ENCODE measurements at places on chromosomes 1 and 21. TPM values are rescaled to one million over a fixed set of nuclear protein-coding genes. Genes with fewer than 3 reads are reported as not detected.

LDLRAD1 gene
- not detected for total RNA-seq

DNA sequence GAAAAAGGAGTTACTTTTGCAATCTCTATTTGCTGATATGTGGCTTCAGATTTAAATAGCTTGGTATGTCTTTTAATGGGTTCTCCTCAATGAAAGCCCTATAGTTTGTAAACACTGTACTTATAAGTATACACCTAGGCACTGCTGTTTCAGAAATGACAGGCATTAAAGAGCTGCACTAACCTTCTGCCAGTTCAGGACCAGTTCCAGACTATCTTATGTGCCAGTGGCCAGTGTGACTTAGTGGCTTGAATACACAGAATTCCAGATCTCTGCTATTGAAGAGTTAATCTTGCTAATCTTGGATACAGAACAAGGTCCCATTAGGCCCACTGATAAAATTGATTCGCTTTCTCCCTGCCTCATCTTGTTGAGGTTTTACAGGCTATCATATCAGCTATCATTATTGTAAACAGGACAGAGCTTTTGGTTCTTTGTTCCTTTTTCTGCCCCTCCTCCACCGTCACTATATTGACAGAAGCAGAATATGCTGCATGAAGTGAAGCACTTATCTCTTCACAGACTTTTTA, 337.5 kb downstream of the LRRIQ3 start:
- DNase-seq: no peak

DNA sequence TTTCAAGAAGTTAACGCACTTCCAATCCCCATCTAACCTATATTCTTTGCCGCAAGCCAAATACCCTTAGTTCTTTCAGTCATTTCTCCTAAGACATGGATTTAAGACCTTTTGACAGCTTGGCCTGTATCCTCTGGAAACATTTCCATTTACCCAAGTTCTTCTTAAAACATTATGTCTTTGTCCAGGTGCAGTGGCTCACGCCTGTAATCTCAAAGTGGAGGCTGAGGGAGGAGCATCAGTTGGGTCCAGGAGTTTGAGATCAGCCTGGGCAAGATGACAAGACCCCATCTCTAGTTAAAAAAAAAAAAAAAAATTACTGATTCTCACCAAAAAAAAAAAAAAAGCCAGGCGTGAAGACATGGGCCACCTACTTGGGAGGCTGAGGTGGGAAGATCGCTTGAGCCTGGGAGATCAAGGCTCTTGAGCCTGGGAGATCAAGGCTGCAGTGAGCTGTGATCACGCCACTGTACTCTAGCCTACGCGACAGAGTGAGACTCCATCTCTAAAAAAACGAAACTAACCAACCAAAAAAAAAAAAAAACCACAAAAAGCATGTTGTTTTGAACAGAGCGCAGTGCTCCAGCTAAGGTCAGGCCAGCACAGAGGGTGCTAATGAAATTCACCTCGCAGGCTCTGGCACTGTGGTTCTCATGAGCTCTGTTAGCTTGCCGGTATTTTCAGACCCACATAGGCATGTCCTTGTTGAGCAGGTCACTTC, 36.0 kb downstream of the NUAK2 start:
- DNase-seq: no peak

DNA sequence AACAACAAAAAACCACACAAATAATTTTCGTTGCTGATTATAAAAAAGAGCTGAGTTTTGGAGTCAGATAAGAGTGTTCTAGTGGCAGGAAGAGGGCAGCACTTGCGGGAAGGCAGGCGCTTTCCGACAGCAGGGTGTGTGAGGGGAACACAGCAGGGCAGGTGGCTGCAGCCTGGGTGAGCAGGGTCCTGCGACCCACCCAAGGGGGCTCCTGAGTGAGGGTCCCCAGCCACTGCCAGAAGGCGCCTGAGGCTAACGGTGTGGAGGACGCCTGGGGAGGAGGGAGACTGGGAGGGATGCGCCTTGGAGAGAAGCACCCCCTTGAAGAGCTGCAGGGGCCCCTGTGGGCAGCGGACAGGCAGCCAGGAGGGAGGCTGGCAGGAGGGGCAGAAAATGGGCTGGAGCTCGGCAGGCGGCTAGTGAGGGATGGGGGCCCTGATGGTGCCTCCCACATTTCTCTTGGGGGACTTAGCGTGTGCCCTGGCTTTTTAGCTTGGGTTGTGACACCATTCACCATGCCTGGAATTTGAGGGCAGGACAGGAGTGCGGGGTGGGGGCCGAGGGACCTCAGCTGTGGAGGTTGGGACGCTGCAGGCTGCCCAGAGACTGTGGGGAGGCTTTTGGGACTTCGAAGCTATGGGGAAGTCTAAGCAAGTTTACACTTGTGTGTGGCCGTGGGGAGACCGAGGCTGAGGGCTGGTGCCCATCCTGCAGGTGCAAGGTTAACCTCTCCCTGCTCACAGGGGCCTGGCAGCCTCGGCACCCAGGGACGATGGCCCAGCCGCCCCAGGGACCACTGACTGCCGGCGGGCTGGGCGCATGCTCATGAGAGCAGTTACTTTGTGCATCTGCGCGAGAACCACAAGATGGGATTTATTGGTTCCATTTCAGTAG, 111.4 kb downstream of the SIK1 start:
- peak; percentile 45 for DNase-seq

ATP1A4 gene
- not detected for total RNA-seq

NPL gene
- 6.1 TPM for total RNA-seq

YTHDF2 gene
- 37.9 TPM for total RNA-seq

CTSE gene
- total RNA-seq: not detected

- peak; percentile 85 for DNase-seq
Observed at GRCh38 chr1:21931171-21932093, 5.7 kb downstream of the HSPG2 start.

DNA sequence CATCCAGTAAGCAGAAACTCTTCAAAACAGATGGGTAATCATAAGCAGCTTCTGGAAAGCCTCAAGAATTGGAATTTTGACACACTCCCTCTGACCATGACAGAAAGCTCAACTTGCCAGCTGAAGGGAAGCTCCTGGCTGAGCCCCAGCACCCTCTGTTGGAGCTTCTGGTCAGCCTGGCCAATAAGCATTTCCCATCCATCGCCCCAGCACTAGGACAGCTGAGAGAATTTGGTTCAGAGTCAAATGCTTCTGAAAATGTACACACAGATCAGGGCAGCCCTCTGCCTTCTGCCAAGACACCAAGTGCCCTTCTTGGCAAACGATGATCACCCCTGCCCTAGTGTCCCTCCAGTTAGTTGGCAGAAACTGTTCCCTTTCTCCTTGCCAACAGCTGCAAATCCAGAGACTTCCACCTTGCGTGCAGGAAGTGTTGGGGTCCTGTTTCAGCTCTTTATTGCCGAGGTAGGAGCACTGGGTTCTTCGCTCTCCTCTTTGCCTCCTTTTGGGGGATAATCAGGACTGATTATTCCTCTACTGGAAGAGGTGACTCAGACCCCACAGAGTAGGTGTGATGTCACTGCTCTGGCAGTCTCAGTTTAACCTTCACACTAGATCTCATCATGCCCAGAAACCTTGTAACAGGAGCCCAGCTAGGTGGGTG, 11.9 kb downstream of the PIGV start:
- DNase-seq: peak; percentile 79

- no peak for DNase-seq
Observed at GRCh38 chr1:89287181-89288050, 14.8 kb upstream of the GBP5 start.

DNA sequence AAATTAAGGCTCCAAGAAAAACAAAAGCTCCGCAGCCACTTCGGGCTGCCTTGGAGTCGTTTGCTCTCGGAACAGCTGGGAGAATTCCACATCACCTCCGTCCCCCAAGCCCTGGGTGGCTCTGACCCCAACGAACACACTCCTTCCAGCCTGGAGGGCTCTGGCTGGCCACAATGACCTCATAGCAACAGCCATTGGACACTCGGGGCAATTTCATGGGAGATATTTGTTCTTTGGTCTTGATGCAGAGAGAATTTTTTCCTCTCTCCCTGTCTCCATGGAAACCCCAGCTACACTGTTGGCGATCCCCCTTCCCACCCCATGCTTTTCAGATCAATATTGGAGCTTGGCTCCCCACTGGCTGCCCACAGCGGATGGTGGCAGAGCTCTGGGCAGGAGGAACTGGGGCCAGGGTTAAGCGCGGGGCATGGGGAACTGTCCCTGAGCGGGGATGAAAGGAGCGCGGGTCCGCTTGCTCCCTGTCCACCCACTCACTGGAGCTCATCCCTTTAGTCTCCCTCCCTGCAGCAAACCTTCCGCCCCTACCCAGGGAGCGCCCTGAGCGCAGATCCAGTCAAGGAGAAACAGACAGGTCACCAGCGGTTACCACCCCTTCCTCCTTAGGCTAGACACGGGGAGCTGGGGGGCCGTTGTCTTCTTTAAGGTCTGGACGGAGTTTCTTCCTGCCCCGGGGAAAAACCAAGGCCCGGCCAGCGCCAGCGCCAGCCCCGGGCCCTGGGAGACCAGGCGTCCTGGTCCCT, 1.2 kb downstream of the WNT4 start:
- DNase-seq: no peak

SMG5 gene
- total RNA-seq: 91.6 TPM

GRCh38 chr1:1969953-1970716, 33.5 kb downstream of the CFAP74 start:
- DNase-seq: peak; percentile 26

- no peak for DNase-seq
Observed at GRCh38 chr1:247487057-247487456, 29.2 kb upstream of the OR2B11 start.

PLPPR4 gene
- 0.24 TPM for total RNA-seq

DNA sequence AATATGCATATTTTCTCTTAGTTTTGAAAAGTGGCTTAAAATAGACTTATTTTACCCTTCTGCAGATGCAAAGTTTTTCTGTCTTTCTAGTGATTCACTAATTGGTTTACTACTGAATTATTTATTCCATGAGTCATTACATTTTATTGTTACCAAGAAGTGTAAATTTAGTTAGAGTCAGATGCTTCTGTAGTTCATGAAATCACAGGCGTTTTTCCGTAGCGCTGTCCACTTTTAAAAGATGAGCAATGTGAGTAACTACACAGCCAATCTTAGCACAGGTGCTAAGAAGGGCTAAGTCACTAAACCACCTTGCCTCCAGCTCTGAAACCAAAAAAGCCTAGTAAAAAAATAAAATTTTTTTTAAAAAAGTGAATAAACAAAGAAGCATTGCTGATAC, 24.7 kb downstream of the RGS13 start:
- DNase-seq: no peak

DNA sequence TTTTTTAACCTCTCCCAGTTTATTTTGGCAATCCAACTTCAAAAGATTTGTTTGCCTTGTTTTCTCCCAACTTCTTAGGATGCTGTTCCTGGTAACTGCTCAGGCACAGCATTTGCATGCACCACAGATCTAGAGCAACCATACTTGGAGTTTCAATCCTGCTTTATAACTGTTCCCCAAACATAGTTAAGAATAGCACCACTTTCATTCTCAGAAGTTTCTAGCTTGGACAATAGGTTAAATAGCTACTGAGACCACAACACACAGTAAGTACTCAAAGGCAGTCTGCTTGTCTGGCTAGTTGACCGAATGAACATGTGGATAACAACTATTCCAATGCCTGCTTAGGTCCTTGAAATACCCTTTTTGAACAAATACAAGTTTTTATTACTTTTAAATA, 76.8 kb downstream of the FOXJ3 start:
- no peak for DNase-seq

DNA sequence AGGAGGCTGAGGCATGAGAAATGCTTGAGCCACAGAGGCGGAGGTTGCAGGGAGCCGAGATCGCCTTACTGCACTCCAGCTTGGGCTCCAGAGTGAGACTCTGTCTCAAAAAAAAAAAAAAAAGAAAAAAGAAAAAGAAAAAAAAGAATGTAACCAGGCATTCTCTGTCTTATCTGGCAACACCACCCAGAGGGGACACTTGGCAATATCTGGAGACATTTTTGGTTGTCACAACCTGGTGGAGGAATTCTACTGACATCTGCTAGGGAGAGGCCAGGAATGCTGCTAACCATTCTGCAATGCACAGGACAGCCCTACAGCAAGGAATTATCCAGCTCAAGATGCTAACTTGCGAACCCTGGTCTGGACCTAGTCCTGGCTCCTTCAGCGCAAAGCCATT, 2.3 kb upstream of the CNR2 start:
- DNase-seq: no peak

- DNase-seq: no peak
Observed at GRCh38 chr1:49183489-49183888, 406.8 kb upstream of the BEND5 start.

DNA sequence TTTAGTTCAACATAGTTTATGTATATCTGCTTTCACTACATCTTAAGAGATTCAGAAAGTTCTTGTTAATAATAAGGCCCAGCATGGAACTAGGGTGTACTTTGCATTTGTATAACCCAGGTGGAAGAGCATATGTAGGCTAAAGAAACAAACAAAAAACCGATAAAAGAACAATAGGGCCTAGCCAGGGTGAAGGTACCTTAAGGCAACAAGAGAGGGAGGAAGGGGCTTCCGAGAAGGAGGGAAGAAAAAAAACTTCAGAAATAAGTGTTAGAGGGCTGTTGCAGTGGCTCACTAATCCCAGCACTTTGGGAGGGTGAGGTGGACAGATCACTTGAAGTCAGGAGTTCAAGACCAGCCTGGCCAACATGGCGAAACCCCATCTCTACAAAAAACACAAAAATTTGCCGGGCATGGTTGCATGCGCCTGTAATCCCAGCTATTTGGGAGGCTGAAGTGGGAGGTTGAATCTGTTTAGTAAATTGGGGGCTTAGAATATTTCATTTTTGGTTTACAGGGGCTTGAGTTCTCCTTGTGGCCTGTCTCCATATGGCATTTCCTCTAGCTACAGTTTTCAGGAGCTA, 4.7 kb upstream of the SPATA45 start:
- no peak for DNase-seq

FCN3 gene
- total RNA-seq: 20.7 TPM

- DNase-seq: no peak
Observed at GRCh38 chr1:165854101-165854845, 26.9 kb downstream of the UCK2 start.

- no peak for DNase-seq
Observed at GRCh38 chr1:45272913-45273371, 53.8 kb upstream of the HPDL start.

DNA sequence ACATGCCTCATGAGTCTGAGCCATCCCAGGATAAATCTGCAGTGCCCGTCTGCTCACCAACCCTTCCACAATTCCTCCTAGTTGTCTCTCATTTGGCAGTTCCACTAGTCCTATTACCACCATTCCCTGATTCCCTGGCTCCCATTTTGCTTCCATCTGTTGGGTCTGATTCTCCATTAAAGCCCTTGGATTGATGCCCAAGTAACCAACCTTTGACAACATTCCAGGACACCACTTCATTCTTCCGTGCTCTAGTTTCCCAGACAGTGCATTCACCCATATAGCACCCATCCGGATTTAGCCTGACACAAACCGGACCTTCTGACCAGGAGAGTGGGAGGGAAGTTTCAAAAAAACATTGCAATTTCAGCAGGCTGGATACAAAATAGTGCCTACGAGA, 189.4 kb upstream of the PALMD start:
- DNase-seq: no peak

GRCh38 chr1:77010937-77011336, 143.7 kb downstream of the ST6GALNAC5 start:
- no peak for DNase-seq

- DNase-seq: no peak
Observed at GRCh38 chr1:18284805-18285537, 177.4 kb downstream of the IGSF21 start.

MIXL1 gene
- not detected for total RNA-seq

GRCh38 chr1:89682611-89683010, 49.7 kb downstream of the LRRC8C start:
- no peak for DNase-seq

ANGPTL3 gene
- total RNA-seq: not detected

PODN gene
- 35.3 TPM for total RNA-seq

OLFM3 gene
- total RNA-seq: not detected

All from Right ventricle myocardium inferior (tissue), 1 donor.